Endodermal cell (in vitro differentiated cells): ENCODE measurements at places on chromosomes 12 and 14. TPM values are rescaled to one million over a fixed set of nuclear protein-coding genes. Genes with fewer than 3 reads are reported as not detected.

DNA sequence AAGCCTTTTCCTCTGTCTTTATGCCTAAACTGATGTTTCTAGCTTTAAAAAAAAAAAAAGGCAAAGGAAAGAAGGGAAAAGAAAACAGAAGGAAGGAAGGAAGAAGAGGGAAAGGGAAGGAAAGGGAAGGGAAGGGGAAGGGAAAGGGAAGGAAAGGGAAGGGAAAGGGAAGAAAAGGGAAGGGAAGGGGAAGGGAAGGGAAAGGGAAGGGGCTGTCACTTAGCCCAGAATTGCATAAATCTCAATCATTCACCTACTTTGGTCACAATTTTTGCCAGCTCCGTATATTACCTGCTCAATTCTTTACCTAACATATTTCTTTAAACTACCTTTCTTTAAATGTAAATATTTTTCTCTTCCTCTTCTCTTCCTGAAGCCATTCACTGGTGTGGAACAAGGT is 26.8 kb downstream of the CIT start:
- H3K36me3 ChIP-seq, result peaks cover 42% of the 10 kb centered on the region
- no peaks in the 10 kb centered on the region for H3K27me3 ChIP-seq
- no peak for DNase-seq
- H3K27ac ChIP-seq, result no peak overlapping the region
- no peak overlapping the region for H3K4me3 ChIP-seq

DNA sequence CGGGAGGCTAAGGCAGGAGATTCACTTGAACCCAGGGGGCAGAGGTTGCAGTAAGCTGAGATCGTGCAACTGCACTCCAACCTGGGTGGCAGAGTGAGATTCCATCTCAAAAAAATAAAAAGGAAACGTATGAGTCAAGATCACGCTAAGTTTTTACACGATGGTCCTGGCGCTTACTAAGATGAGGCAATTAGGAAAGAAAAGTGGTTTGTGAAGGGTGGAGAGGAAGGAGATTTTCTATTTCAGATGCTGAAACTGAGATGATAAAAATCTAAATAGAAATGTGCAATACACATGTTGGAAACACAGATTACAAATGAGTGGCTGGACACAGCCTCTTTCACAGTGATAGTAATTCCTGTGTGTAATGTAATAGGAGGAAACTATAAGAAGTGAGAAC is 63.2 kb downstream of the KDM5A start:
- no peaks in the 10 kb centered on the region for H3K27me3 ChIP-seq
- no peak for DNase-seq
- peaks cover 81% of the 10 kb centered on the region for H3K36me3 ChIP-seq
- H3K27ac ChIP-seq, result no peak overlapping the region

GRCh38 chr14:97336179-97336578 is 539.0 kb downstream of the VRK1 start:
- H3K36me3 ChIP-seq, result no peaks in the 10 kb centered on the region
- H3K27me3 ChIP-seq, result no peaks in the 10 kb centered on the region
- H3K4me3 ChIP-seq, result no peak overlapping the region
- no peak for DNase-seq
- no peak overlapping the region for H3K27ac ChIP-seq

- H3K4me1 ChIP-seq, result no peaks in the 10 kb centered on the region
- no peak overlapping the region for H3K4me3 ChIP-seq
- H3K27me3 ChIP-seq, result no peaks in the 10 kb centered on the region
- no peaks in the 10 kb centered on the region for H3K36me3 ChIP-seq
Measured at GRCh38 chr12:26435069-26435404, 239.7 kb downstream of the SSPN start.

GRCh38 chr14:22813145-22813544 is 2.1 kb downstream of the SLC7A7 start:
- no peak for DNase-seq
- H3K4me3 ChIP-seq, result no peak overlapping the region
- no peaks in the 10 kb centered on the region for H3K27me3 ChIP-seq
- H3K4me1 ChIP-seq, result peaks cover 3% of the 10 kb centered on the region
- H3K27ac ChIP-seq, result no peak overlapping the region

BCL2L14 gene
- total RNA-seq, result 4.4 to 6.2 TPM (median 5.4 TPM) in 3 replicates

KRT74 gene
- total RNA-seq, result not detected in 2 replicates

SIX1 gene
- total RNA-seq, result 0.13 and 0.41 TPM in 2 replicates

ZNF385A gene
- 8.8 and 10.5 TPM in 2 replicates for total RNA-seq

PLCZ1 gene
- 0.25 TPM in 1 of 2 replicates, not detected in the other for total RNA-seq

GALNT8 gene
- 1.4 to 2.8 TPM (median 2.0 TPM) in 3 replicates for total RNA-seq
